ENCODE measurements at places on chromosomes 16 and 17. TPM values are rescaled to one million over a fixed set of nuclear protein-coding genes. Genes with fewer than 3 reads are reported as not detected.

The RDM1 gene
- total RNA-seq: 3.1 TPM

The GDPD3 gene
- total RNA-seq: 4.7 TPM

GRCh38 chr16:52742052-52742451 lies 195.1 kb upstream of the TOX3 start:
- no peak for DNase-seq

- no peak for DNase-seq
Measured at GRCh38 chr16:47067203-47067602, 76.5 kb downstream of the NETO2 start.

DNA sequence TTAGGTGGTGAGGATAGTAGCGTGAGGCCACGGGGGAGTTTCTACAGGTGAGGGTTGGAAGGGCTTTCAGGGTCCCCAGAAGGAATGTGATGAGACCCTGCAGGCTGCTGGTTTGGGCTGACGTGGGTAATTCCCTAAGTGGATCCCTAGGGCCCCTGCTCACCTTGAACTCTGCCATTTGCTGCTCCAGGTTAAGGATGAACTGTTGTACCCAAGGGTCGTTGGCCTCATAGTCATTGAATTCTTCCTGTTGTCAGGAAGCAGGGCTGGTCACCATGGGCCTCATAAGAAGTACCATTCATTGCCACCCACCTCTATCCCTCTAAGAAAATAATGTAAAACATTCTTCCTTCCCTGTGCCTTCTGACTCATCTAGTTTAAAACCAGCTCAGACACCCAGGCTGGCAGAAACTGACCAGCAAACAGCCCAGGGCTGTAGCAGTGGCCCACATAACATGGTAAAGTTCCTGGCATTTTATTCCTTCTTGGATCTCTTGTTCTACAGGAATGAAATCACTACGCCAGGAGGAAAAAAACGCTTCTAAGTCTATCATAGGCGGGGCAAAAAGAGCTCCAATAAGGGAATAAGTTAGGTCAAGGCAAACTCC lies 27.6 kb downstream of the FCSK start:
- no peak for DNase-seq

DNA sequence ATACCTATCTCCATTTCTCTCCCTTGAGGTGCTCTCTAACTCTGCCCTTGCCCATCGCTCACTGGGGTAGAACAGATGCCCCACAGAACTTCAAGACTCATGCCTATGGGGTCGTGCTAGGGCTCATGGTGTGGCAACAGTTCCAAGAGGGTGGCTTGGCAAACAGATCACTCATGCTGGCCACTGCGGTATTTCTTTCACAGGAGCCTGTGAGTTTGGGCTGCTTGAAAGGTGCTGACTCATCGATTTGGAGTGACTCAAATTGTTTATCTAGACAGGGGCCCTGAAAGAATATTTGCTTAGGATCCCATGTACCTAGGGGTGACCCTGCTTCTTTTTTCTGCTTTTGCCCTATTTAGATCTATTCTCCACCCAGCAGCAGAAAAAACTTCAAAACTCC lies 69.9 kb downstream of the IRX5 start:
- no peak for DNase-seq

The GID4 gene
- total RNA-seq: 9.8 TPM

The AATK gene
- 0.55 TPM for total RNA-seq

GRCh38 chr16:23855010-23855409 lies 19.2 kb downstream of the PRKCB start:
- DNase-seq: no peak

The TPSD1 gene
- total RNA-seq: not detected

DNA sequence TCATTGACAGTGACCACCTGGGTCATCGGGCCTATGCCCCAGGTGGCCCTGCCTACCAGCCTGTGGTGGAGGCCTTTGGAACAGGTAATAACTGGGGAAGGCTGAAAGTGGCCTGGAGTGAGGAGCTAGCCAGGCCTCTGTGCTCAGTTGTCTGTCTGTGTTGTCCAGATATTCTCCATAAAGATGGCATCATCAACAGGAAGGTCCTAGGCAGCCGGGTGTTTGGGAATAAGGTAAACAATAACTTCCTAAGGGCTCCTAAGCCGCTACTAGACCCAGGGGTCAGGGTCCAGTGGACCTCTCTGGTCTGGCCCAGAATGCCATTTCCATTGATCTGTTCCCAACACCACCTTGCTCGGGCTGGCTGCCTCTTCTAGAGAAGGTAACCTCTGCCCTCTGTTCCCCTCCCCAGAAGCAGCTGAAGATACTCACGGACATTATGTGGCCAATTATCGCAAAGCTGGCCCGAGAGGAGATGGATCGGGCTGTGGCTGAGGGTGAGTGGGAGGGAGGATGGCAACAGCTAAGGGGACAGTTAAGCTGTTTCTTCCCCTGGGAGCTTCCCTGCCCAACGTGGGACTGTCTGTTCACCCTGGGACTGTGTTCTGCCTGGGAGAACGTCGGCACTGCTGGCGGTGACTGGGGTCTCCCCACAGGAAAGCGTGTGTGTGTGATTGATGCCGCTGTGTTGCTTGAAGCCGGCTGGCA lies 1.9 kb upstream of the MLX start:
- no peak for DNase-seq

DNA sequence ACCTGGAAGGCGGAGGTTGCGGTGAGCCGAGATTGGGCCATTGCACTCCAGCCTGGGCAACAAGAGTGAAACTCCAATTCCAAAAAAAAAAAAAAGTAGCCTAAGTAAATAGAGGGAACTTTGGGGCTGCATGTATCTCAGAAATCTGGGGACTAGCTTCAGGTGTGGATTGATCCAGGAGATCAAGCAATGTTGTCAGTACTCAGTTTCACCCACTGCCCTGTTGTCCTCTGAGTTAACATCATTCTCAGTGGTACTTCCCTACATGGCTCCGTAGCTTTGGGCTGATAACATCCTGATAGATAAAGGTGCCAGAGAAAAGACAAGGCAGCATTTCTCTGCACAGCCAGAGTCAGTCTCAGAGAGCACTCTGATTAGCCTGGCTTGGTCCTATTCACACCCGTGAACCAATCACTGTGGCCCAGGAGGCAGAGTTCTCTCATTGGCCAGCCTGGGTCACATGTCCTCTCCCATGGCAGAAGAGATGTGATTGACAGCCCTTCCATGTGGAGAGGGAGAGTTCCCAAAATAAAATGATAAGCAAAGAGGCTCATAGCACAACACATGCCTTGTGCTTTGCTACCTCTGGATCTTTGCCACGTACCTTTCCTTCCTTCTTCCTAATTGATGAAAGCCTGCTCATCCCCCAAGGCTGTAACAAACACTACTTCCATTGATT lies 99.6 kb downstream of the ABCC1 start:
- no peak for DNase-seq

DNA sequence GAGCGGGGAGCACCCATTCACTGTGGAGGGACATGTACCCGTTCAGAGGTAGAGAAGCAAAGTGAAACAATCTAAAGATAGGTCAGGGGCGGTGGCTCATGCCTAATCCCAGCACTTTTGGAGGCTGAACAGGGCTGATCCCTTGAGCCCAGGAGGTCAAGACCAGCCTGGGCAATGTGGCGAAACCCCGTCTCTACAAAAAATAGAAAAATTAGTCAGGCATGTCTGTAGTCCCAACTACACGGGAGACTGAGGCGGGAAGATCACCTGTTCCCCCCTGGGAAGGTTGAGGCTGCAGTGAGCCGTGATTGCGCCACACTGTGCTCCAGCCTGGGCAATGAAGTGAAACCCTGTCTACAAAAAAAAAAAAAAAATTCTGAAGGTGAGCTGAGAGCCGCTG lies 21.7 kb downstream of the MYL4 start:
- DNase-seq: no peak

The KRT20 gene
- total RNA-seq: not detected

GRCh38 chr17:34303606-34304005 lies 15.6 kb upstream of the CCL8 start:
- no peak for DNase-seq

The TTC19 gene
- total RNA-seq: 34.1 TPM

DNA sequence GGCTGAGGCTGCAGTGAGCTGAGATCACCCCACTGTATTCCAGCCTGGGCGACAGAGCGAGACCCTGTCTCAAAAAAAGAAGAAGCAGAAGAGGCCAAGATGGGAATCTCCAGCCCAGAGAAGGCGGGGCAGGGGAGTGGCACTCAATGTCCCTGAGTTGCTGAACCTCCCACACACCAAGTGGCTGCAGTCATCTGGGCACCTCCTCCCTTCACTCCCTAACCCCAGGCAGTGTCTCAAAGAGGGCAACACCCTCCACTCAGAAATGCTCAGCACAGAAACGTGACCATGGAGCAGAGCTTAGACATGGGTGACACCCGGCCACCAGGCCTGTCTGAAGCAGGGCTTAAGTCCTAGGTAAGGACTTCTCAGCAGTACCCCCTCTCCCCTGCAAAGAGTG lies 36.3 kb upstream of the BCAR1 start:
- no peak for DNase-seq

DNA sequence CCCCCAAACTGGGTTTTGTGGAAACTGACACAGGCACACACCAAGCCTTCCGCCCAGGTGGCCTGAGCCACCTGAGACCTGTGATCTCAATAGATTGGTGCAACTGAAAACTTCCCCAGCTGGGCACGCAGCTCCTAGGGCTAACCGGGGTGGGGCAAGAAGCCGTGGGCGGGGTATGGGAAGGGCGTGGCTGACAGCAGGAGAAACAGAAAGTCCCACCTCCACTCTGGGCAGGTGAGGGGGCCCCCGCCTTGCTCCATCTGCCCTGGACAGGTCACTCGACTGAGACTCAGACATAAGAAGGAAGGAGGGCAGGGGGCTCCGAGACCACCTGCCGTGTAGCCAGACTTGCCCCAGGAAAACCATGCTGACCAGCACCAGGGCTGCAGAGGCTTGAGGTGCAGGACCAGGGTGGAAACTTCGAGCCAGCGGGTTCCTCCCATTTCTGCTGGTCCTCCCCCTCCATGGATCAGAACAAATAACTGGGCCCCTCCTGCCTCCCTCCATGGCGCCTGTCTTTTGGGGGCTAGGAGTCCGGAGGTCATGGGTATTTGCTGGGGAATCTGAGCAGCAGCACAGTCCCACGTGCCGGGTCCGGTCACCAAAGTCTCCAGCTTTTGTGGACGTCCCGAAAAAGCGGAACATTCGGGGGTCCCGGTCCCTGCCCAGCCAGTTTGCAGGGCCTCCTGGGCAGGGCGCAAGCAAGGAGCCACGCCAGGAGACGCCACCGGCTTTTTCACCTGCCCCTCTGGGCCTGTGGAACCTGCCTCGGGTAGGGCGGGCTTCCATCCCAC lies 1.3 kb downstream of the TIMP2 start:
- peak; percentile 14 for DNase-seq

DNA sequence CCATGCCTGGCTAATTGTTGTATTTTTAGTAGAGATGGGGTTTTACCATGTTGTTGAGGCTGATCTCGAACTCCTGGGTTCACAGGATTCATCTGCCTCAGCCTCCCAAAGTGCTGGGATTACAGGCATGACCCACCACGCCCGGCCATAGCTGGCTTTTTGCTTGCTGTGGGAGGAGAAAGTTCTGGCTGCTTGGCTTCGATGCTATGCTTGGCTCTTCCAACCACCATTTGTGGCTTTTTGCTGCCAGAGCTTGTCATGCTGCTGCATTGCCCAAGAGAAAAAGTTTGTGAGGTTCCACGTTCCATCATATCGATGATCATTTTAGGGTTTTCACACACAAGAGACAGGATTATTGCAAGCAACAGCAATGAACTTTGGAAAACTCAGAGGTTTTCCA lies 16.2 kb downstream of the BMERB1 start:
- DNase-seq: no peak

The ZPBP2 gene
- total RNA-seq: 0.74 TPM

DNA sequence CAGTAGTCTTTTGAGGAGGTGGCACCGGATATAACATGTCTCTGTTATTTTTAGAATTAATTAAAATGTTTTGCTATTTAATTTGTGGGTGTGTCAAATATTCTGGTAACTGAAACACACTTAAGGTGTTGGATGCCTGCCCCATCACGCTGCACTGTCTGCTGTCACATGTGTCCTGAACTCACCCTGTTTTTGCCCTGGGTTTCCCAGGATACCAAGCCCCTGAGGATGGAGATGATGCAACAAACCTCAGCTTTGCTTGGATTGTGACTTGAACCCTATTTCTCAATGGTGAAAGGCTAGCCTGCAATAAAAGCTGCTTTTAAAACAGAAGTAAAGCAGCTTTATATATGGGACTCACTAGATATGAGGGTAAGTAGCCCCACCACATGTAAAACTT lies 11.5 kb upstream of the DUSP14 start:
- no peak for DNase-seq

- no peak for DNase-seq
Measured at GRCh38 chr16:57422026-57422944, 17.7 kb downstream of the CCL17 start.

- peak; percentile 17 for DNase-seq
Measured at GRCh38 chr17:68613739-68614298, 12.7 kb upstream of the FAM20A start.

- no peak for DNase-seq
Measured at GRCh38 chr17:74215342-74215727, 2.0 kb downstream of the TTYH2 start.

The LGALS9B gene
- total RNA-seq: not detected

DNA sequence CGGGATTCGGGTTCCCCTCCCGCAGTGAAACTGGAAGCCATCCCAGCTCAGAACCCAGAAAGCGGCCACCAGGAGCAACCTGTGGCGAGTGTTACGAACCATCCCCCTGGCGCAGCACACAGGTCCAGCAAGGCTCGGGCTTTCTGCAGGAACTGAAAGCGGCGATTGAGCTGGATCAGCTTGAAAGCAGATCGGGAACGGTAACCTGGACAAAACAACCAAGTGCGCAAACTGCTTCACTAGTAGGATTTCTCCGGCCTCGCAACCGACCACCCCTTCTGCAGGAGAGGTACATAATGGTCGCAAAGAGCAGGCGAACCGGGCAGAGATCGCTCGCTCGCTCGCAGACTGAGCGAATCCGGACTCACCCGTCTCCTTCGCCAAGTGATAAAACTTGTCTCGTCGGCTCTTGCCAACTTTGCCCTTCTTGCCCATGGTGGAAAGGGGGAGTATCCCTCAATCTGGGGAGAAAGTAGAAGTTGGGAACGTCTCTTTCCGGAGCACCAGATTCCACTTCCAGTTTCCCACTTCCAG lies 696 bp upstream of the PSMC5 start:
- DNase-seq: no peak

The GRAPL gene
- 3.7 TPM for total RNA-seq

The OTOP3 gene
- not detected for total RNA-seq

DNA sequence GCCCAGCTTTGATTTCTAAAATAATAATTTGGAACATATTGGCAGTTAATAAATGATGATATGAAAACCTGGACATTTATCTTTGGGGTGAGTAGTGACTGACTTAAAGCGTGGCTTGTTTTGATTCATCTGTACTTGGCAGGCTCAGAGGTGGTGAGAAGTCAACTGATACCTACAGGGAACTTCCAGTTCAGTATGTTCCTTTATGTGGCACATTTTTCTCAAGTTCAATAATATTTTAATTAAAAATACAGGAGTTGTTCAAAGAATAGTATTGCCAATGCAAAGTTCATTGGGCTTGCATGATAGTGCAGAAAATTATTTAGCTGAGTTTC lies 34.3 kb downstream of the SLC47A1 start:
- DNase-seq: no peak

GRCh38 chr16:1347286-1347855 lies 4.3 kb downstream of the TSR3 start:
- DNase-seq: no peak
